G401 (cell line): ENCODE measurements at places on chromosomes 1 and 21. TPM values are rescaled to one million over a fixed set of nuclear protein-coding genes. Genes with fewer than 3 reads are reported as not detected.

GRCh38 chr21:27649323-27649722 lies 682.4 kb upstream of the ADAMTS5 start:
- DNase-seq = no peak

DNA sequence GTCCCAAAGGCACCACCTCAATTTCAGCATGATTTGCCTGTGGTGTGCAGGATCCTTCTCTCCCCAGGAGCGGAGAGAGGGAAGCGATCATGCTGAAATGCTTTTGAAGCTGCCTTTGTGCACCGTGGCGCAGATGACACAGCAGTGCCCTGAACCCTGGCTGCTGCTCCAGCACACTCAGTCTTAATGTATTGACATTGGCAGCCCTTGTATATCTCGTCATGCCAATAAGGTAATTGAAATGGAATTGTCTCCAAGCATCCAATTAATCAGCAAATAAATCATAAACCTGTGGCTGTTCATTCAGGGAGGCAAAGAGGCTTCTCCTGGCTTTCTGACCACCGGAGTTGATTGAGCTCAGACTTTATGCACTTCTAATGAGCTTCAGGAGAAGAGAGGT lies 139.8 kb downstream of the KAZN start:
- DNase-seq = no peak

DNA sequence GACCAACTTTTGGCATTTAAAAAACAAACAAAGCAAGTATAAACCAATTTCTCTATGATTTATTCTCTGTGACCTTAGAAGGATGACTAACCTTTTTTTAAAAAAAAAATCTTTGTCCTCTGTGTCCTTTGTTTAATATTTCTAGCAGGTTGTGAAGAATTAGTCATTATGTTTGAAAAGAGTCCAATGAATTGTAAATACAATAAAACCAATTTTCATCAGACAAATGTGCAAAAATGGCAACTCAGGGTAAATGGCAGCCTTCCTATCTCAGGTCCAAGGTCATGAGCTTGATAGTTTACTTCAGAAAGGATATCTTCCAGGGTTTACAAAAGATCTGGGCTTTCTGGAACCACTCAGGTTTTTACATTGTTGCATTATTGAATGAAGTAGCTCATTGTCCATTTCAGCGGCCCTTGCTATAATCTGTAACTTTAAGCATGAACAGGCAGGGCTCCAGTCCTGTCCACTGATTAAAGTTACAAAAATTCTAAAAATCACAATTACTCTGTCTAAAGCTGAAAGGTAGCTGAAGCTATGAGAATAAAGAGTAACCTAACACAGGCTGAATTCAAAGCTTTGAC lies 11.7 kb upstream of the MAP3K21 start:
- DNase-seq = no peak

PAQR6 gene
- 0.07 and 2.0 TPM in 2 replicates for total RNA-seq
